ENCODE measurements at places on chromosomes 1 and 21.

DNA sequence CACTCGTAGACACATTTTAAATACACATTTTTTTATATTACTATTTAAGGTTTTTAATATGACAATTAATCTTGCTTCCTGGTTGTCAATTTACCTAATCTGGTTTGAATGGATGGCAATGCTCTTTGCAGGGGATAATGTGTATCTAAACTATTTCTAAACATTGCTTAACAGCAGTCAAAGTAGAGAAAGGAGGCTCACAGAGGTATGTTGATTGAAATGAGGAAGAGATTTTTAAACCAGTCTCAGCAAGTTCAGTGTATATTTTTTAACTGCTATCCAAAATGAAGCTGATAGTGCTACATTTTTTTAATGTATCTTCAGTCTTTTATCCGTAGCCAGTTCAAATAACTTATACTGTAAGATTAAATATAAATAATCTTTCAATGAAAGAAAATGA is 17.4 kb downstream of the FMO1 start:
- DNase-seq, result no peak

DNA sequence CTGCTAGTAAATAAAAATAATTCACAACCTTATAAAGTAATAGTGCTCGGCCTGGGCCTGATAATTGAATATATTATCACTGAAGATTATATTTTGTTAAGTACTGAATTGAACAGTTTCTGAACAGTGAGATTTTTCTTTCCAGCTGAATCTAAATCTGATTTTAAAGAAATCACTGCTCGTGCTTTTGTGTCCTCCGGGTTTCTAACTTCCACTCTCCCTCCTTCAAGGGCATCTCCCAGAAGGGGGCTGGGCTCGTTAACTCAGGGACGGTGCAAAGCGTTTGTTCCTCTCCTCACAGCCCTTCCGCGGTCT is 823 bp upstream of the KIF1B start:
- DNase-seq, result no peak

DNA sequence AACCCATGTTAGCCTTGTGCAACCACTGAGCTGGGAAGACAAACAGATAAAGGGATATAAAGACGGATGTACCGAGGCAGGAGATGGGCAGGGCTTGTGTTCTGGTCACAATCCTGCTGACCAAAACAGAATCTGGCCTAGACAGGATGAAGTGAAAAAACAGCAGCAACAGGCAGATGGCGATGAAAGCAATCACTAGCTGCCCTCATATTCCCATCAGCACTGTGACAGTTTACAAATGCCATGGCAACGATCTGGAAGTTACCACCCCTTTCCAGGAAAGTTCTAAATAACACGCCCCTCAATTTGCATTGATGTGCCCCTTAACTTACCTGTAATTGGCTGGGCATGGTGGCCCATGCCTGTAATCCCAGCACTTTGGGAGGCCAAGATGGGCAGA is 40.6 kb upstream of the CD46 start:
- no peak for DNase-seq

- no peak for DNase-seq
Observed at GRCh38 chr1:66729119-66729518, 23.1 kb upstream of the DYNLT5 start.

DNA sequence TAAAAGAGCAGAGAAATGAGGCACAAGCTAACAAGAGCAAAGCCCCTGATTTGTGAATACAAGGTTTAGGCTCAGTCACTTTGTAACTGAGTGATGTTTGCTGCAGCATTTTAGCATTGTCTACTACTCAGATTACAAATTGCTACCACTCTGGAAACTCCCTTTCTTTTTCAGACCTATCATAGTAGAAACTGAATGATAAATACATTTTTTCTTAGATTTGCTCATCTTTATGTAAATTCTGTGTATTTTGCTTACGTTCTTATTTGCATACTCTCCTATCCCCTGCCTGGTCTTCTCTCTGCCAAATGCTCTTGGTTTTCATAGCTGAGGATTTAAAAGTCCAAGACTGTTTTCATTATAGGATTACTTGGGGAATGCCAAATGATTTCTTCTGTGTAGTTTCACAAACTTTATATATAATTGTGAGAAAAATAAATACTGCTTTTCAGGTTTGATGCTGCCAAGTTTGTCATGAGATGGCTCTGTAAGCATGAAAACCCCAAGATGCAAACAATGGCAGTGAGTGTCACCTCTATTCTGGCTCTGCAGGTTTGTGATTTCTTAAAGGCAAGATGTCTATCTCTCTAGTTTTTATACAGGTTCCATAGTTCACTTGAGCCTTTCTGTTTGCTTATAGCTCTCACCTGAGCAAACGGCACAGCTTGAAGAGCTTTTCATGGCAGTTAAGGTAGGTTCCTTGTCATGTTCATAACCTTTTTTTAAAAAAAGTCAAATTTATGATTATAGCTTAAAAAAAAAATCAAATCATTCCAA is 24.7 kb downstream of the ZYG11A start:
- DNase-seq, result no peak

DNA sequence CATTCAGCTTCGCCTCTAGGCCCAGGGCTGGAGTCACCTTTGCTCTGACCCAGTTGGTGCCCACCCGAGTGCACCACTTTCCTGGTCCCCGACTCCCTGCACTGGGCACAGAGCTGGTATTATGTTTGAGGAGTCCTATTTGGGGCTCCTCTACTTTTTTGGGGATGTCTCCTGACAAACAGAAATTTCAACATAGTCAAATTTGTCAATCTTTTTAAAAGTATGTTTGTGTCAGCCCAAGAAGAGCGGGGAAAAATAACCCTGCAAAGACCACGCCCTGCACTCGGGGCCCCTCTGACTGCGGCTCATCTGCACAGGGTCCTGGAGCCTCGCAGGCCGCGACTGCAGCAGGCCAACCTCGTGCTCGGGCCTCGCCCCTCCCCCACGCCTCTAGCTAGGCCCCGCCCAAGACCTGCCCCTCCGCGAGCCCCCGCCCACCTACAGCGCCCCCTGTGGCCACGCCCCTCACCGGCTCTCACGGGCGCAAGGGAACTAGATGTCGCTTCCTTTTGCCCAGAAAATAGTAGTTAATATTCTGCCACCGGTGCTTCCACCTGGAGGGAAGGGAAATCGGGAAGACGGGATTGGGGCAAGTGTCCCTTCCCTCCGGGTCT is 11.4 kb downstream of the FAM229A start:
- DNase-seq, result no peak

- no peak for DNase-seq
Observed at GRCh38 chr1:108824051-108824450, 32.8 kb downstream of the AKNAD1 start.

GRCh38 chr1:236848274-236848923 is 53.3 kb downstream of the MTR start:
- no peak for DNase-seq

DNA sequence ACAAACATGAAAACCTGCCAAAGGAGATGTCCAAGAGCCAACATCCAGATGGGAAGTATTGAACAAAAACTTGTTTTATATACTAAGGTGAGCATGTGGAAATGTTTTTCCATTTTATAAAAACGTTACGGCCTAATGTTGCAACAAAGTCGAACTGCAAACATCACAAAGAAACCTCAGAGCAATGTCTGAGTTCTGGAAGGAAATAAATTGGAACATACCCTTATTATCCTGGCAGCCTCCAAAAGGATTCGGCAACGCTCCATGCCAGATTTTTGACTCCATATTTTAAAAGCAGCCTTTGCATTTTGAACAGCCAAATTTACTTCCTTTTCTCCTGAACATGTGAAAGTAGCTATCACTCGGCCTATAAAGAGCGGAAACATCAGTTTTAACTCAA is 3.3 kb downstream of the ALDH9A1 start:
- no peak for DNase-seq

GRCh38 chr1:20308569-20308968 is 17.9 kb downstream of the VWA5B1 start:
- no peak for DNase-seq

DNA sequence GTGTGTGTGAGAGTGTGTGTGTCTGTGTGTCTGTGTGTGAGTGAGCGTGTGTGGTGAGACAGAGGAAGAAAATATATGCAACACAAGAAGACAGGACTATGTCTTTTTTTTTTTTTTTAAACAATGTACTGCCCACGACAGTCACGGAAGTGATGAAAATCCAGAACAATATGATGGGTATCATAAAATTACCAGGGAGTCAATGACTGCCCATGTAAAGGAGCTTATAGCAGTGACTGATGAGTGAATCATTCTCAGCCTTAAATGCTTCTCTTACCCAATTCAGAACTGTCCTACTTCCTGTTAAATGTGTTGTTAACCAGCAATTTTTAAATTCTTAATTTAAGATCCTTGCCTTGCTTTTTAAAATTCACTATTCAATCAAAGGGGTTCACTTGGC is 46.6 kb downstream of the RGS7 start:
- no peak for DNase-seq

GRCh38 chr1:234938924-234939323 is 189.7 kb downstream of the TOMM20 start:
- DNase-seq, result no peak

- DNase-seq, result no peak
Observed at GRCh38 chr1:189607477-189608096, 870.1 kb downstream of the BRINP3 start.

DNA sequence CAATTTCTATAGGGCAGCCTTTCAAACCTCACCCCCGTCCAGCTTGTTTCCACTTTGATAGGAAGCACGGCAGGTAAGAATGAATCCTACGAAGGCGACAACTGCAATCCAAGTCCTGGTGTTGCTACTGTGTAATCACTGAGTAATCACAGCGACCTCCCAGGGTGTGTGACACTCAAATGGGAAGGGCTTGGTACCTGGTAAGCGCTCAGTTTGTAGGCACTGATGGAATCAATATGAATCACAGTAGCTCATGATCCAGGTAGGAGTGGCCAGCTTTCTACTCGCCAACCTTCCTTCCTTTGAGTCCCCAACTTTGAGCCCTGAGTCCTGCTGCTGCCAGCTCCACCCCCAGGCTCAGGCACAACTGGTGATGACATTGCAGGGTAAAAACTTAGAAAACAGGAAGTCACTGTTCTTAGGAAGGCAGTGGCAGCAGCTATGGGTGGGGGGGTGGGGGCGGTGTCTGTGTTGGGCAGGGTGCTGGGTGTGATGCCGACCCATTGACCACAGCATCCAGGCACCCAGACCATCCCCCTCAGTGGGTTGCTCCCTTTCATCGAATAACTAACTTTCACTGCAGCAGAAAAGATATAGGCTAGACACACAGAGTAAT is 70.7 kb downstream of the CD247 start:
- DNase-seq, result peak; percentile 38

GRCh38 chr21:38468989-38469388 is 29.3 kb downstream of the ERG start:
- DNase-seq, result no peak
